NCI-H187 (cell line): ENCODE measurements at places on chromosomes 7 and 10.

- DNase-seq, result no peak
Measured at GRCh38 chr7:30349170-30349569, 64.8 kb downstream of the ZNRF2 start.

GRCh38 chr7:106616708-106617051 lies 44.3 kb downstream of the CCDC71L start:
- DNase-seq, result no peak

- no peak for DNase-seq
Measured at GRCh38 chr7:116259871-116260440, 49.6 kb downstream of the TES start.

GRCh38 chr10:131196176-131196885 lies 115.2 kb downstream of the TCERG1L start:
- no peak for DNase-seq

- DNase-seq, result no peak
Measured at GRCh38 chr10:102322914-102323313, 72.6 kb upstream of the NFKB2 start.

DNA sequence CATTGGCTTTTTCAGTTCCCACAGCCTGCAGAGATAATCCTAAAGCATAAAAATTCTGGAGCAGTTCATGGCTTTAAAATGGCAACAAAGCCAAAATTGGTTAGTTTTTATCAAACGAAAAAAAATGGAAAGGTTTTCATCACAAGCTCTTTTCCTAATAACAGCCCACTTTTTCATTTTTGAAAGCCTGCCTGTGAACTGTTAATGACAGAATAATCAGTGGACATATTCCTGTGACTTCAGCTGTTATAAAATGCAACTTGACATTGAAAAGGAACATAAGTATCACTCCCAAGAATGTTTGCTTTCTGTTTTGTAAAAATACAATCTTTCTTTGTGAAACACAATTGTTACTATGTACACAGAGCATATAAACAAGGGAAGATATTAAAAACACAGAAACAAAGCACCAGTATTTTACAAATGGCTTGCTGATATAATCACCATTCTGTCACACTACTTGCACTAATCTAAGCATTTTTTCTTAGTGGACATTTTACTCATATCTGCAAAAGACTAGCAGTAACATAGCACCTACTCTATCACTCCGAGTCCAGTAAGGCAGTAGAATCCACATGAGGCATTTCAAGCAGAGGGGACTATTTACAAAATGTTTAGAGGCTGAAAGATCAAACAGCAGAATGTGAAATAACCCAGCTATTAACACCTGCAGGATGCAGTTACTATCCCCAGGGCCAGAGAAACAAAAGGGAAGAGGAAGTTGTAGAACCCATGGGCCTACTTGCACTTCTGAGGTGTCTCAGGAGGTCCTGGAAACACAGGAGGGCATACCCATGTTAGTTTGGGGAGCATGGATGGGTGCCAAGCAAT lies 26.4 kb downstream of the MACC1 start:
- no peak for DNase-seq

DNA sequence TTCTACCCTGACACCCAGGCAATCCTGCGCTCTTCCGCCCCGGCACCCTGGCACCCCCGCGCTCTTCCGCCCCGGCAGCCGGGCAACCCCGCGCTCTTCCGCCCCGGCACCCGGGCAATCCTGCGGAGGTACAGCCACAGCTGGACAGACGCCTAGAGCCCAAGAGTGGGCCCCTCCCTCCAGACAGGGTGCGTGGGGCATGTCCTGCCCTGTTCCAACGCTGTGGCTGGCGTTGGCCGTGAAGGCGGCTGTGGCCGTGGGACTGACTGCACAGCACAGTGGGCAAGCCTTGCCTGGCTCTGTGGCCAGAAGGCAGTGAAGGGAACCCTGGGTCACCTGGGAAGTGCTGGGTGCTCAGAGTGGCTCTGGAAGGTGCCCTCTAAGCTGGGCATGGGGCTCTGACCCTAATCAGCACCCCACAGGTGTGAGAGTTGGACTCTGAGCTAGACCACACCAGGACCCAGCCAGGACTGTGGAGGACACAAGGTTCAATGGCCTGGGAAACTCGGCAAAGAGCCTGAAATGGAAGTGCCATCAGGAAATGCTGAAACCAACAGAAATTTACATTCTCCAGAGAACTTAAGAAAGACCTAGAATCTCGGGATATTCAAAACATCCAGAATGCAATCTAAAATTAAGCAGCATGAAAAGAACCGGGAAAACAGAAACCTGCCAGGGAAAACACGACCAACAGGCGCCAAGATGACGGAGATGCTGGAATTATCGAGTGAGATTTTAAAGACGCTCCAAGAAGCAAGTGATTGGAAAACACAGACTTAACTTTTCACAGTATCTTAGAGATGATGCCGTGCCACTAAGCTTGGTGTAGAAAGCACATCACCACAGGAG lies 253.6 kb downstream of the ELFN1 start:
- no peak for DNase-seq

DNA sequence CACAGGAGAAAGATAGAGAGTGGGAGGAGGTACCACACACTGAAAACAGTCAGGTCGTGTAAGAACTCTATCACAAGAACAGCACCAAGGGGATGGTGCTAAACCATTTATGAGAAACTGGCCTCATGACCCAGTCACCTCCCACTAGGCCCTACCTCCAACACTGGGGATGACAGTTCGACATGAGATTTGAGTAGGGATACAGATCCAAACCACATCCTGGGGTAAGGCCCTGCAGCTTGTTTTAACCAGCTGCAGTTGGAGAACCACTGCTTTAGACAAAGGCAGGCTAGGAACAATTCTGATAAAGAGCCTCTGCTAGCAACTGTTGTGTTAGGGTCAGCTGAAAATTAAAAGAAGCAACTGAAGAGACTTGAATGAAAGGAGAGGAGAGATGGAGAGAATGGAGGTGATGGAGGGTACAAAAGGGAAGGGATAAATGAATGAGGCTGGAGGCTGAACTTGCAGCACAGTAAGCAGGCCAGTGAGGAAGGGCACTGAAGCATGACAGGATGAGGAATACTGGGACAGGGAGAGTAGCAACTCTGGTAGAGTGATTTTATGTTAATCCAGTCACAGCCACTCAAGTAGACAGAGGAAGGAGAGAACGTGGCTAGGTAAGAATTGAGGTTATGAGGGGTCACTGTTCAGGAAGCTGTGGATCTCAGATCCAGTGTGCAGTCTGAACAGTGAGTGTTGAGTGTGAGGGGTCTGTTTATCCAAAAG lies 23.6 kb downstream of the MEST start:
- DNase-seq, result no peak

DNA sequence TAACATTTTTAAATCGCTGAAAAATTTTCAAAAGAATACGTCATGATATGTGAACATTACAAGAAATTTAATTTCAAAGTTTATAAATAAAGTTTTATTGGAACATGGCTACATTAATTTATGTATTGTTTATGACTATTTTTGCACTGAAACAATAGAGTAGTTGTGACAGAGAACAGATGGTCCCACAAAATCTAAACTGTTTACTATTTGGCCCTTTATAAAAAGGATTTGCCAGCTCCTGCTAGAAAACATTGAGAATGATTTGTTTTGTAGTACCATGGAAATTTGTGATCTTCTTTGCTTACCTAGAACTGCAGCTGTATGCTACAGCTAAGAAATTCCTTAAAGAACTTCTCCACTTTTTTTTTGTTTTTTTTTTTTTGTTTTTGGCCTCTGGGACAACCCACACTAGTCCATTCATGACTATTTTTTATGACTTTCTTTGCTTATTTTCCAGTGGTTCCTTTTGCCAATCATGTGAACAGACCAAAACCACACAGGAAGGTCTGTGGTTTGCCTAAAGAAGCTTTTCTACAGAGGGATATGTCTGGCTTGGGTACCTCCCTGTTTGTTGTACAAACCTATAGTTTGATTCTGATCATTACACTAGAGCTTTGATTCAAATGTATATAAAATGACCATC lies 55.7 kb downstream of the ST7 start:
- no peak for DNase-seq

DNA sequence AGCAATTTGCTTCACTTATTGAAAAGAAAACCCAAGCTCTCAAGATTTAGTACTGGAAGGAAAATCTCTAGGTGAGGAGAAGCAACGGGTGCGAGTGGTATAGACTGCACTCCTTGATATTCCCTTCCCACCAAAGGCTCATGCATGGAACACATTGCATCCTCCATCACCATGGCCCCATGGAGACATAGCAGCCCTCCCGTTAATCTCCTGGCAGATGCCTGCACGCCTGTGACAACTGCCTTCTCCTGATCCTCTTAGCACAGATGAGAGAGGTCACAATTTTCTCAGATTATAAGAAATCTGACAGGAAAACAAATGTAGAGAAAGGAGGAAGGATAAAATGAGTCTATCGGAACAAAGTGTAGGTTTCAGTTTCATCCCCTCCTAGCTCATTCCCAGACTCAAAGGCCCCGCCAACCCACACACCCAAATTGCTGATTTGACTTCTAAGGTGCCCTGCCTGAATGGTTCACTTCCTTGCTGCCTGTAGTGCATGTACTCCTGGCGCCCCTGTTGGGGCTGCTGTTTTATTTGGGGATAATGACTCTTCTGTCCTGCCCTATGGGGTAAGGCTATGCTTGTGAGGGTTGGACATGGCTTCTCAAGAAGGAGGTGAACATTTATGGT lies 50.0 kb downstream of the PLXNA4 start:
- no peak for DNase-seq

DNA sequence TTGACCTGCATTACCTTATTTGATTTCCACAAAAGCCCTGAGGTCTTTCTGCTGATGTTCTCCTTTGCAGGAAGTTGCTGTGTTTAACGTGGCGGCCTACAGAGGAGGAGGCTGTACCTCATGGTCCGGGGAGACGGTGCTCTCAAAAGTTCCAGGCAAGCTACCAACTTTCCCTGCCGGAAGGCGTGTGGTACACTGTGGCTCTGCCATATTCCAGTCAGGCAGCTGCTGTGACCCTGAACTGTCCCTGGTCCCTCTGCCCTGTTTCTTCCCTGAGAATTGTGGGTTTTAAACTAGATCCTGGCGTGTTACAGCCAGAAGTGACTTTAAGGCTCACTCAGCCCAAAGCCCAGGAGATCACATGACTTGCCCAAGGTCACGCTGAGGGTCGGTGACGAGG lies 139.2 kb downstream of the TEX36 start:
- DNase-seq, result no peak

- no peak for DNase-seq
Measured at GRCh38 chr7:90445633-90446032, 23.8 kb upstream of the PTTG1IP2 start.

DNA sequence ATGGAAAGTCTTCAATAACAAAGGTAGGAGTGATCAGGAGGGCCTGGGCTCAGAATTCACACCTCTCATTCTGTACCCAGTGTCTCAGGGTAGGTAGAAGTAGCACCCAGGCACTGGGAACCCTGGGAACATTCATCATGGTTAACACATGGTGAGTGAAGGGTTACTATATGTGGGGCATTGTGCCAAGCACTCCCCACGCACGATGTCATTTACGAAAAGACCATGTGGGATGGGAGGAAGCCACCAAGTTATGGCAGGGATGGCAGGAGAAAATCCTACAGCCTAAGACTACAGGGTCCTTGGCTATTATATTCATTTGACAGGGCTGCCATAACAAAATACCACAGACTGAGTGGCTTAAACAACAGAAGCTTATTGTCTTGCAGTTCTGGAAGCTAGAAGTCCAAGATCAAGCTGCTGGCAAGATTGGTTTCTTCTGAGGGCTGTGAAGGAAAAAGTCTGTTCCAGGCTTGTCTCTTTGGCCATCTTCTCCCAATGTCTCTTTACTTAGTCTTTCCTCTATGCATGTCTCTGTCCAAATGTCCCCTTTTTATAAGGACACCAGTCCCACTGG lies 27.7 kb upstream of the DDIT4 start:
- DNase-seq, result no peak

DNA sequence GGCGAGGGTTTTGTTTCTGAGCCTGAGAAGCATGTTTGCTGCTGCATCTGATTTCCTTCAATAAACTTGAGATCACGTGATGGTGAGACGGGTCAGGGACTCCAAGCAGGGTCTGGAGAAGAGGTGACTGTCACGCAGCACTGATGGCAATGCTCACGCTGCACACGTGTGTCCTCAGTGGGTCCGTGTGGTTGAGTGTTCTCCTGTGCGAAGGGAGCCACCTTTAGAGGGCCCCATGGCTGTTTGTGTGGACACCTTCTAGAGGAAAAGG lies 100.4 kb downstream of the WDR37 start:
- DNase-seq, result no peak

- DNase-seq, result no peak
Measured at GRCh38 chr10:125020386-125020785, 78.5 kb downstream of the ZRANB1 start.

DNA sequence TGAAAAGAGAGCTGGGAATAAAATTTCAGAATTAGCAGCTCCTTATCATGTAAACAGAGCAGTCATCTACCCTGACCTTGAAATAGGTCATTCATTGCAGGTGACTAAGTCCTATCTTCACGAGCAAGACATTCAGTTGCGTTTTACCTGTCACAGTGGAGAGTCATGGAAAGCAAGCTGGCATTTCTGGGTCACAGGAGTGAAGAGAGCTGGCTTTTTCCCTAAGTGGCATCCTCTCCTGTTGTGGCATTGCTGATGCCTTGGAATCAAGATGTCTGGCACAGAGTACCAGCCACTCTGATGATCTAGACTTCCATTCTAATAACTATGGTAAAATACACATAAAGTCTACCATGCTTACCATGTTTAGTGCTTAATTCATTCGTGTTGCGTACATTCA lies 70.8 kb downstream of the SCRN1 start:
- no peak for DNase-seq

- no peak for DNase-seq
Measured at GRCh38 chr7:75889223-75889825, 10.5 kb downstream of the RHBDD2 start.

DNA sequence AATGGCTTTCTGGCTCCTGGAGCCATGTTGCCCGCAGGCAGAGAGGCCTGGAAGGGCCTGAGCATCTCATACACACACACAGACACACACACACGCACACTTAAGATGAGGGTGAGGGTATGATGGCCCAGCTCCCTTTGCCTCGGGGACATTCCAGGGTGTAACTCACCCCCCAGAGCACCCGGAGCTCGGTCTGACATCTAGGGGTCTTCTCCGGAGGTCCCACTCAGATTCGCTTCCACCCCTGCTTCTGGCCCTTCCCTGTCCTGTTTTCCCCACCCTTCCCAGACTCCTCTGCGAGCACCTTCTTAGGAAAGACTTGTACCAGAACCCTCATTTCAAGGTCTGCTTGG lies 304.4 kb downstream of the GRID1 start:
- DNase-seq, result no peak

GRCh38 chr10:93566435-93567276 lies at the start of gene FFAR4:
Gene FFAR4 (plus strand): TSS chr10:93566665. CDS start chr10:93566721, 56 bp downstream.
- no peak for DNase-seq

DNA sequence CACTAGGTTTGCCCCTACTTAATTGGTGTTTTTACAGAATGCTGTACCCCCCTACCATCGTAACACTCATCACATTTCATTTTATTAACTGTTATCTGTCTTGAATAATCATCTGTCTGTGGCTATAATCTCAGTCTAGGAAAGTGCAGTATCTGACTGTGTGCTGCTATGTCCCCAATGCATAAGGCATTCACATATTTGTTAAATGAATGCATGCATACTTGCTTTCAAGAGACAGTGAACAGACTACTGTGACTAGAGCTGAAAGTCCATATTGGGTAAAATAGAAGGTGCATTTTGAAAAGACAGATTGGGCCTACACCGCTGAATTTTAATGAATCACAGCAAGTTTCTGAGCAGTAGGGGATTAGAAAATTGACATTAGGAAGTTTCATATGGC lies 112.3 kb downstream of the ARHGAP12 start:
- DNase-seq, result no peak

- DNase-seq, result no peak
Measured at GRCh38 chr10:31584876-31585275, 265.9 kb downstream of the ZEB1 start.
